ENCODE measurements at places on chromosomes 5 and 9.
A peak's percentile ranks its signal among the peaks of the same experiment; 100 is the strongest.

DNA sequence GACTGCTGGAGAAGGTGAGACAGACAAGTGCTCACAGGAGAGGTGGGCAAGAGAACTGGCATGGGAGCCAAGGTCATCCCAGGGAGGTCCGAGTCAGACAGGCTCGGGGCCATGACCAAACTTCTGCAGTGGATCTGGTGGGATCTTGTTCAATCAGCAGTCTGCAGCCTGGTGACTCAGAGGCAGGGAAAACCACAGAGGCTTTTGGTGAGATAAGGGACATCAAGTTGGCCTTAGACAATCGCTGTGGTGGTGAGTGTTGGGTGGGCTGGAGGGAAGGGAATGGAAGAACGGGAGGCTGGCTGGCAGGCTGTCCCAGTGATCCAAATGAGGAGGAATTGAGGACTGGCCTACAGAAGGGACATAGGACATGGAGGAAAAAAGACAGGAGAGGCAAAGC is 123.8 kb downstream of the TMEM174 start:
- DNase-seq: peak; percentile 35

DNA sequence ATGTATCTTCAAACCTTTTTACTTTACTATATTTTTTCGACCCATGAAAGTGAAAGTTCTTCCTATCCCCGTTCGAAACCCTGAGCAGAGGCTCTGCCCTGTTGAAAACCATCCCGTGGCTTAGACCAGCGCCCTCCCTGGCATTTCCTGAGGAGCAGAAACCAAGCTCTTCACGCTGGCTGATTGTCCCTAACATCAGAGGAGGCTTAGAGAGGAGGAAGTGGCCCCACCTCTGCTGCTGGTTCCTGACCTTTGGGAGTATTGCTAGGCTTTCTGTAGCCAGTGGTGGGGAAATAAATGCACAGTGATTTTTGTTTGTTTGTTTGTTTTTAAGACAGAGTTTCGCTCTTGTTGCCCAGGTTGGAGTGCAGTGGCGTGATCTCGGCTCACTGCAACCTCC is 4.2 kb upstream of the PTGES start:
- no peak for DNase-seq

GRCh38 chr5:42943931-42944631 is 96.0 kb downstream of the ANXA2R start:
- no peak for DNase-seq

- no peak for DNase-seq
Observed at GRCh38 chr5:37478121-37478894, 99.2 kb downstream of the WDR70 start.

- peak; percentile 8 for DNase-seq
Observed at GRCh38 chr5:76527685-76528161, 95.5 kb downstream of the F2RL2 start.

- peak; percentile 46 for DNase-seq
Observed at GRCh38 chr9:25677301-25678146, 720 bp downstream of the TUSC1 start.

DNA sequence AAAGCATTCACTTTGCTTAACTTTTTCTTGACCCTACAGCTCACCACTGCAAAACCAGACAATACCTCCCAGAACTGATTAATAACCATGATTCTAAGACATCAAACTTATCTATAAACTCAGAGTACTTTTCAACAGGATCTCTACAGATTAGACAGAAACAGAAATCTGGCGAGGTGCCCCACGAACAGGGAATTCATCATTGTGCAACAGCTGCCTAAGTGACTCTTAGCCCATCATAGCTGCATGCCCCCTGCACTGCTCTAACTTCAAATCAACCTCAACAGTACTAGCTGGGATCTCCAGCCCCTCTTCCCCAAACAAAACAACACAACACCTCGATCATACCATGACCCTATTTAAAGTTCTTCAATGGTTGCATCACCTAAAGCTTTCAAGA is 16.1 kb upstream of the COL23A1 start:
- no peak for DNase-seq

DNA sequence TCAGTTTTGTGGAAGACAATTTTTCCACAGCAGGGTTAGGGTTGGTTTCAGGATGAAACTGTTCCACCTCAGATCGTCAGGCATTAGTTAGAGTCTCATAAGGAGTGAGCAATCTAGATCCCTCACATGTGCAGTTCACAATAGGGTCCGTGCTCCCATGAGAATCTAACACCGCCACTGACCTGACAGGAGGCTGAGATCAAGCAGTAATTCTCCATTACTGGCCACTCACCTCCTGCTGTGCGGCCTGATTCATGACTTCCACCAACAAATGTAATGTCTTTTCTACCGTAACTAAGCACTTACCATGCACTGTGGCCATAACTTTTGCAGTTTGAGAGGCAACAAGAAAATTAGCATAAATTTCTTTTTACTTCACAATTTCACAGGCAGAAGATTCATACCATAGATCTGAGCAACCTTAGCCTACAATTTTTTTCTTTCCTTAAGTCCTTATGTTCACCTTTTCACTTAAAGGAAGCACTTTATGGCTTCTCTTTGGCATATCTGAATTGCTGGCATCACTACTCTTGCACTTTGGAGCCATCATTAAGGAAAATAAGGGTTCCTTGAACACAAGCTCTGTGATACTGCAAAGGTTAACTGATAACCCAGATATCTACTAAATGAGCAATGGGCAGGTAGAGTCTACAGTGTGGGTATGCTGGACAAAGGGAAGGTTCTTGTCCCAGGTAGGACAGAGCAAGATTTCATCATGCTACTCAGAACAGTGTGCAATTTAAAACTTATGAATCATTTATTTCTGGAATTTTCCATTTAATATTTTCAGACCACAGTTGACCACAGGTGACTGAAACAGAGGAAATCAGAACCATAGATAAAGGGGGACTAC is 83.0 kb upstream of the IFNK start:
- no peak for DNase-seq

GRCh38 chr5:159316519-159317383 is 13.5 kb downstream of the IL12B start:
- no peak for DNase-seq

- no peak for DNase-seq
Observed at GRCh38 chr9:19967888-19968459, 179.1 kb upstream of the SLC24A2 start.

GRCh38 chr9:112069318-112070169 is 105.6 kb downstream of the SUSD1 start:
- DNase-seq: no peak

DNA sequence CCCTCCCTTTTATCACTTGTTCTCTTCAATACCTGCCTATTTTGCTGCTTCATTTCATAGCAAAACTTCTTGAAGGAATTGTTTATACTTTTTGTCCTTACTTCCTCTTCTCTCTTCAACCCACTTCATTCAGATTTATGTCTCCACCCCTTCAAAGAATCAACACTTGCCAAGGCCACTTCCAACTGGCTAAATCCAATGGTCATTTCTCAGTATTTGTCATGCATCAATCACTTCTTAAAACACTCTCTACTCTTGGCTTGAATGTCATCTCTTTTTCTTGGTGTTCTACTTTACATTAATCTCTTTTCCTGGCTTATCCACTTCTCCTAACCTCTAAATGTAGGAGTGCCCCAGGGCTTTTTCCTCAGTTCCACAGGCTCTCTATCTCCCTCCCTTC is 8.3 kb upstream of the FCHO2 start:
- no peak for DNase-seq

DNA sequence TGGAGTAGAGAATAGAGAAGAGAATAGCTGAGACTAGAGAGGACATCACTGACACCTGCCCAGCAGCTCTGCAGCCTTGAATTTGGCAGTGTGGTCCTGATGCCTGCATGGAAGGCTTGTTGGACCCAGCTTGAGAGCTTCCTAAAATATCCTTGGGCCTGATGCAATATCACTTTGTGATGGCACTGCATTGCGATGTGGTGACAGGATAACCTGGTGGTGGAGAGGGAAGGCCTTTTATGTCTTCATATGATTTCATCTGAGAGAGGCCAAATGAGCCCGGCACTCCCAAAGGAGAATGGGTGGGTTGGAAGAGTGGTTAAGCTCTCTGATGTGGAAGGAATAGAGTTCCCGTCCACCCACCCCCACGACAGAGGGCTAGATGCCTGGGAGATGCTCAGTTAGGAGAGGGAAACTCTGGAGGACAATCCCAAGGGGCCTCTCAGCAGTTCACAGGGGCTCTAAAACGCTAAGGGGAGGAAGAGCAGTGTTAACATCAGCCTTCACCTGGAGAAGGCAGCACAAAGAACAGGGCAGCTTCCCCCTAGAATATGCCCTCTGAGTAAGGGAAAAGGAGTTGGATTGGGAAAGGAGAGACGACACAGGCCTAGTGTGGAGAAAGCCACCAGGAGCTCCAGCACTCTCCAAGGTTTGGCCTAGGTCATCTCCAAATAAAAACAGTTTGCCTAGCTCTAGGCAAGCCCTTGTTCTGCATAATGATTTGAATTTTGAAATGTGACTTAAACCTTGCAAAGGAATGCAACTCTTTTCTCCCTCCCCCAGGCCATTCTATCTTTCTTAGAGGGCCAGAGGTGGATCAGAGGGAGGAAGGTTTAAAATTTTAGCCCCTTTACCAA is 99.8 kb upstream of the SSBP2 start:
- DNase-seq: peak; percentile 15

DNA sequence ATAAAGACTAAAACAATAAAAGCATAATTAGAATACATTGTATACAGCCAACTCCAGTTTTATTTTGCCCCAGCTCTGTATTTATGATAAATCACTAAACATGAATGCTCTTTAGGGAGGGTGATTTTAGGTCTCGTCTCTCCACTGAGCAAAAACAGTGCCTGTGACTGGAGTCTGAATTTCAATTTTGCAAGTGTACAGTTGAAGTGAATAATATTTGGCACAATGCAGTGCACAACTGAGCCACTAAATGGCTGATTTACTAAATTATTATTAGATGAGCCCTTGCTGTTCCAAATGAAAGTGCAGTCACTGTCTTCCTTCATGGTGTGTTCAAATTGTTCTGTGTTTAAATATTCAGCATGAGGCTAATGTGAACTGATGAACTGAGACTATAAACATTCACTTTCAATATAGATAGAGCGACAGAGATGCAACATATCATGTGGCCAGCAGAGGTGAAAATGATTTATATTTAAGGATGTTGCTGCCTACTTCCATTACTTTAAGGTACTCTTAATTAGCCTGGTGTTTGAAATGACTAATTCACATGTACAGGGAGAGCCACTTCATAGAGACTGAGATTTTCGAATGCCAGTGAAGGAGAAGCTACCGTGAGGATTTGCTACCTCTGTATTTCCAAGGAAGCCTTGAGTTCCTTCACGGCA is 375.1 kb downstream of the EBF1 start:
- DNase-seq: no peak

DNA sequence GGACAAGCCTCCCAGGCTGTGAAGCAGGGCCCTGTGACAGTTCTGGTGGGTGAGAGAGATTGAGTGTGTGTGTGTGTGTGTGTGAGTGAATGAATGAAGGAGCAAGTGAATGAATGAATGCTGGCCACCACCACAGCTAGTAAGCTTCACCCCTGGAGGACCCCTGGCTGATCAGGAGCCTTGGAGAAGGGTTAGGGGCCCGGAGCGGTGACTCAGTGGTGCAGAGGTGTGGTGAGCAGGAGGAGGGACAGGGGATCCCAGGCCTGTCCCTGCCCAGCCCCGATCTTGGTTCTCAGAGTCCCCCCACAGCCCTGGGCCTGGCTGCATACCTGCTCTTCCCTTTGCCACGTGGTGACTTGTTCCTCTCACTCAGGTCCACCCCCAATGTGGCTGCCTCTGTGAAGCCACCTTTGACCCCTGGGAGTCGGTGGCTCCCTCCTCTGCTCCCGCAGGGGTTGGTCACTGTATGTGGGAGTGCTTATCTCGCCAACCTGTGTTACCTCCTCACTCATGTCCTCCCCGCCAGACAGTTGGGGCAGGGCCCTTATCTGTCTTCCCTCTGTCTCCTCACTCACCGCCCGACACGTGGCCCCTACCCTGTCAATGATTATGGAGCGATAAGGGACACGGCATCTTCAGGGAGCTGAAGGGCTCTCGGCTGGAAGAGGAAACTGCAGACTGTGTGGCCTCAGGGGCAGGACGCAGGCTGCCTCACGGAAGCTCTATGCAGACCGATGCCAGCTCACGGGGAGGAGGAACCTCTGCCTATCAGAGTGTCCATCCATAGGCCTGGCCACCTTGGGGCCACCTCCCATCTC is 99.9 kb upstream of the PITX1 start:
- DNase-seq: no peak

GRCh38 chr5:113660206-113660605 is 146.7 kb downstream of the YTHDC2 start:
- no peak for DNase-seq

GRCh38 chr5:175521313-175521833 is 43.0 kb downstream of the SFXN1 start:
- DNase-seq: no peak

DNA sequence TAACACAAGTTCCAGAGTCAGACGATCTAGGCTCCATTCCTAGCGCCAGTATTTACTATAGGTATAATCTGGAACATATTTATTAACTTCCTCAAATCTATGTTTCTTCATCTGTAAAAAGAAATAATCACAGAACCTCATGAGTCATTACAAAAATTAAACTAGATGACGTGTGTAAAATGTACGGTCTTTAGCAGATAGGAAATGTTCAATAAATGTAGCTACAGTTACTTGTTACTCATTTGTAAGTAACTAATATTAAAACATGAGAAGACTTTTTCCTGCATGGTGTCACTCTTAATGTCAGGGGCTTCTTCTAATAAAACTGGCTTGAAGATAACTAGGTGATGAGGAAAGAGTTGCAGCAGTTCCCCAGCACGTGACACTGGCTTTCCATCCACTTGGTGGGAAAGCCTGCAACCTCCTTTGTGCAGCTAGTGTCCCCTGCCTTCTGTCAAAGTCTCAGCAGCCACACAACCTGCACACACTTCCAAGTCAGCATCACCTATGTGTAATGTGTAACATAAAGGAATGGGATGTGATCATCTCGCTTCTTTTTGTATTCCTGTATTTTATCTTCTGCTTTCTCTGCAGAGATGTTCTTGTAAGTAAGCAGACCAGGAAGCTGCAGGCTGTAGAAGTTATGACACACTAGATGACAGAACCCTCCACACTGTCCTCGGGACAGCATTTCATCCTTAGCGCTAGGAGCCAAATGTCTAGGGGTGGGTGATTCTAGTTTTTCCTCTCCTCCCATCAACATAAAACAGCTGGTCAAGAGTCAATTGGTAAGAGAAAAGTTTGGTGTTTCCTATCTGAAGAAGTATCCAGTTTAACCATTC is 1.8 kb upstream of the JAKMIP2 start:
- no peak for DNase-seq

GRCh38 chr9:70574151-70574837 is 159.8 kb upstream of the KLF9 start:
- no peak for DNase-seq

DNA sequence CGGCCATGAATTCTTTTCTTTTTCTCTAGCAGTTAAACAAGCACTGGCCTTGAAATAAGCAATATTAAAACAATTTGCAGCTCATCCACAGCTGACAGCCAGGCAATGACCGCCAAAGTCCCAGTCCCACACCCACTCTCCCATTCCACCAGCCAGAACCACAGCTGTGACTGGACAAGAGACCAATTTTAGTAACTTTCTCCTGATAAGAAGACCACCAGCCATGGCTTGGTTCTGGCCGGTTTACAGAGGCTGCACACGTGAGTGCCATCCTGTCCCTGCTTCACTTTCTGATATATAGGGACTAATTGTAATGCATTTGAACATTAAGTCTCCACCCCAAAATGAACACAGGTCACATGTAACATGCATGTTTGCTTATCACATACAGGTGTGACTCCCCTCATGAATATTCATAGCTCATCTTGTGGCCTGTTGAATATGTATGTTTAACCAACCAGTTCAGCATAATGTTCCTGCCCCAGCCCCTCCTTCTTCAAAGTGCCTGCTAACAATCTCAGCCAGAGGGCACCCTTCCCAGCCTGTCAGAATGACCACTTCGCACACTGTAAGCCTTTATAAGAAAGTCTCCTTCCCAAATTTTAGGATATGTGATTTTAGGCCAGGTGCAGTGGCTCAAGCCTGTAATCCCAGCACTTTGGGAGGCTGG is 23.9 kb upstream of the FANCC start:
- no peak for DNase-seq
